NCI-H2081 treated with DMSO at 0.1 percent for 48 hours (cell line): ENCODE measurements at places on chromosomes 6 and 20.
A peak's percentile ranks its signal among the peaks of the same experiment; 100 is the strongest.

- DNase-seq = no peak
Observed at GRCh38 chr6:130239755-130240154, 17.0 kb upstream of the SAMD3 start.

GRCh38 chr20:43681468-43681942, 14.6 kb downstream of the MYBL2 start:
- no peak for DNase-seq

- no peak for DNase-seq
Observed at GRCh38 chr6:107620732-107621131, 130.8 kb downstream of the SOBP start.

GRCh38 chr20:35629427-35630145, 14.0 kb downstream of the SPAG4 start:
- no peak for DNase-seq

DNA sequence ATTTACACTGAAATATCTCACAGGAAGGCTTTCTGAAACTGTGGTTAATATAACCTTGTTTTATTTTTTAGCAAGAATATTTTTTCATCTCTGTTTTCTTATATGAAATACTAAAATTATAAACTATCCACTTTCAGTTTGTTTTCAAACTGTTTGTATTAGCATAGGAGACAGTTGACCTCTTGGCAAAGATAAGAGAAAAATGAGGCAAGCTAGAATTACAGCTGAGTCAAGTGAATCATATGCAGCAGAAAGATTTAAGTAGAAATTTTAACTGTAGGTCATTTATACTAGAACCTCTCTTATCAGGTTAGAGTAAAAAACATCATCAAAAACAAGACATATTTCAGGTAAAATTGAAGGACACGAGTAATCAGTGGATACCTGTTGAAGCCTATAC, 792.6 kb downstream of the PHF3 start:
- no peak for DNase-seq

DNA sequence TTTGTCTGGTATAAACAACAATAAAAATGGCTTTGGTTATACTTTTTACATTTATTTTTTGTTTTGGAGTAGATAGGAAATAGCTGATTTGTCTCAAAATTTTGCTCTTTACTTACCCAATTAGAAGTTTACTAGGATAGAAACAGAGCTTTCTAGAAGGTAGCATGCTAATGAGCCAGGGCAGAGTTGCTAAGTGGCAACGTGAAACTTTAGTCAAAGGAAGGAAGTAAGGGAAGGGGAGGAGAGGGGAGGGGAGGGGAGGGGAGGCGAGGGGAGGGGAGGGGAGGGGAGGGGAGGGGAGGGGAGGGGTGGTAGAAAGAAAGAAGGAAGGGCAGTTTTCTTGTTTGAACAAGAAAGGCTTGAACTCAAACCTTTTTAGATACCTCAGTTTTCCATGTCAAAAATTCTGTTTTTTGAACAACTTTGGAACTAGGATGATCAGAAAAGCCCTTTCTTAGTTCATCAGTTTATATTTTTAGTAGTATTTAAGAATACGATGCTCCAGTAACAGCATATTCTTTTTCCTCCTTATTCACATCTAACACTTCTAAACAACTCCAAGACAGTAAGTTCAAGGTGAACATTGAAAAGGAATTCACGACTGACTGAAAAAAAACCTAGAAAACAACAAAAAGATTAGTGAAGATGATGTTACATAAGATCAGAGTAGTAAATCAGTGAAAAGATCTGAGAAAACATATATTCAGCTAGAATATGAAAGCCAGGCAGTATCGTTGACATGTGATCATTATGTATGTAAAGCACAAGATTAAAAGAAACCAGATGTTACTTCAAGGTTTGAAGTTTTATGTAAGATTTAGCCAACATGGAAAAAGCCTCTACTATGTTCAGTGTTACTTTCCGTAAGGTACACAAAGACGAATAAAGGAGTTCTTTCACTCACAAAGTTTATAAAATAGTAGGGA, 263.4 kb downstream of the ARHGAP18 start:
- DNase-seq = no peak

GRCh38 chr20:22402550-22402949, 181.8 kb downstream of the FOXA2 start:
- peak; percentile 68 for DNase-seq

DNA sequence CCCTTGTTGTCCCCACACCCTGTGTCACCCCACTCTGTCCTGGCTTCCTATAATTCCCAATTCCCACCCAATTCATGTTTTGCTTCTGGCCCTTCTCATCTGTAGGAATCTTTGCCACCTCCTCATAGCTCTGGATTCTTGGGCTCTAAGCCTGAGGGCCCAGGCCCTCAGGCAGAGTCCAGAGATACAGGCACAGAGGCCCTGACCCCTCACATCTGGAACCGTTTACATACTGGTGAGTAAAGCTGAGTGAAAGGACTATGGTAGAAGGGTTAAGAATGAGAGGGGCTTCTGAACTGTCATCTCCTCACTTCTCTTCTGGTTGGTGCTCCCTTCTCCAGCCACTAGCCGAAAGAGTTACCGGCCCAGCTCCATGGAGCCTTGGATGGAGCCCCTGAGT, 13.6 kb downstream of the PRRC2A start:
- DNase-seq = no peak

DNA sequence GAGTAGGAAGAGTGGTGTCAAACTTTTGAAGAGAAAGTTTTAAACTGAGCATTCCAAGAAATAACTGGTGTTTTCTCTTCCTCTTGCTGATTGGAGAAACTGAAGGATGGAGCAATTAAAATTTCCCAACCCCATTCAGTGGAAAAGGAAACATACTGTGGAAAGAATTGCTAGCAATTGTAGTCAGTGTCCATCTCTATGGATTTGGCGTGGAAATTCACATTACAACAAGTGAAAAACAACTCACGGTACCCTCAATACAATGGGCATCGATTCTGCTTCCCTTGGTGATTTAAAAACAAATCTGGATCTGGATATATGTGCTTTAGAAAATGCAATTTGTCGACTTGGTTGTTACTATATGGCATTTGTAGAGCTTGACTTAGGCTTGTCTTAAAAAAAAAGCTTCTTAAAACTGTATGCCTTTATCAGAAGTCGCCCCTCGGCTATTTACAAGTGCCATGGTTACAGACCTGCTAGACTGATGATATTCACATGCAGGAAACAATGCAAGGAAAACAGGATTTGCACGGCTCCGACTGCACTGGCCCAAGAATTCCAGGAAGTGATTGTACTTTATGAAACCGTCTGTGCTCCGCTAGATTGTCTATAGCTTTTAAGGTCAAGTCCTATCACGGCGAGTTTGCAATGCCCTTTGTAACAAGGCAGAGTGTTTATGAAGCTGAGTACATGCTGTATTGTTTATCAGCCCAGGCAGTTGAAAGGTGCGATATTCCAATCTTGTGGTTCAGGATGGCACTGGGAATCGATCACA, 131.7 kb upstream of the PHACTR1 start:
- no peak for DNase-seq

DNA sequence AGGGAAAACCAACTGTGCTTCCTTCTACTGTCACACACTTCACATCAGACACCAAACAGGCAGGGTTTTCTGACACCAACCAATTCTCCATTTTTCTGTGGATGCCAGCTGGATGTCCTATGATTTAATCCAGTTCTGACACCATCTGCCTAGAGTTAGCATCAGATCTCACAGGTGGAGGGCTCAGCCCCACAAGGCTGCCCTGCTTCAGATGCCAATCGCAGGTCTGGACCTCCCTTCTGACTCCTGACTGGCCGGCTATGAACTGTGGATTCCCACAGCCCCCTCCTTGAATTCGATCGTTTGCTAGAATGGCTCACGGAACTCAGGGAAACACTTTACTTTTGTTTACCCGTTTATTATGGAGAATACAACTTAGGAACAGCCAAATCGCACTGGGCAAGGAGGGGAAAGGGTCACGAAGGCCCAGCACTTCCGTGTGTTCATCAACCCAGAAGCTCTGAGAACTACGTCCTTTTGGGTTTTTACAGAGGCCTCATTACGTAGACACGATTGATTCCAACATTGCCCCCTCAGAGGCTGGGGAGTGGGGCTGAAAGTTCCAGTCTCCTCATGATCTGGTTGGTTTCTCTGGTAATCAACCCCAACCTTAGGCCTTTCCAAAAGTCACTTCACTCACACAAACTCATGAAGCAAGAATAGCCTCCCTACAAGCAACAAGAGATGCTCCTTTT, 25.4 kb upstream of the MAS1 start:
- DNase-seq = no peak

DNA sequence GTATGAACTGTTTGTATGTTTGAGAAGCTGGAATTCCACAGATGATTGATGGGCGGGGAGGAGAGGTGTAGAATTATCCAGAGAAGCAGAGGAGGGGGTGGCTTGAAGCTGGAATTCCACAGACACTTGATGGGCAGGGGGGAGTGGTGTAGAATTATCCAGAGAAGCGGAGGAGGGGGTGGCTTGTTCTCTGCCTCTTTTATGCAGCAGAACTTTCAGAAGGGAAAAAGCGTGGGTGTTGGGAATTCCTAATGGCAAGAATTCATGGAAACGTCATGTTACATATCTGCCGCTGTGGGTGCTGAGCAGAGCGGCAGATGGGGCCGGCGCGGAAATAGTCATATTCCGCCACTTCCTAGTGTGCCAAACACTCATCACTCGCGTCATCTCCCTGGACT, 167.9 kb upstream of the KCNG1 start:
- no peak for DNase-seq

GRCh38 chr20:46398963-46399362, 7.5 kb downstream of the ELMO2 start:
- DNase-seq = no peak

DNA sequence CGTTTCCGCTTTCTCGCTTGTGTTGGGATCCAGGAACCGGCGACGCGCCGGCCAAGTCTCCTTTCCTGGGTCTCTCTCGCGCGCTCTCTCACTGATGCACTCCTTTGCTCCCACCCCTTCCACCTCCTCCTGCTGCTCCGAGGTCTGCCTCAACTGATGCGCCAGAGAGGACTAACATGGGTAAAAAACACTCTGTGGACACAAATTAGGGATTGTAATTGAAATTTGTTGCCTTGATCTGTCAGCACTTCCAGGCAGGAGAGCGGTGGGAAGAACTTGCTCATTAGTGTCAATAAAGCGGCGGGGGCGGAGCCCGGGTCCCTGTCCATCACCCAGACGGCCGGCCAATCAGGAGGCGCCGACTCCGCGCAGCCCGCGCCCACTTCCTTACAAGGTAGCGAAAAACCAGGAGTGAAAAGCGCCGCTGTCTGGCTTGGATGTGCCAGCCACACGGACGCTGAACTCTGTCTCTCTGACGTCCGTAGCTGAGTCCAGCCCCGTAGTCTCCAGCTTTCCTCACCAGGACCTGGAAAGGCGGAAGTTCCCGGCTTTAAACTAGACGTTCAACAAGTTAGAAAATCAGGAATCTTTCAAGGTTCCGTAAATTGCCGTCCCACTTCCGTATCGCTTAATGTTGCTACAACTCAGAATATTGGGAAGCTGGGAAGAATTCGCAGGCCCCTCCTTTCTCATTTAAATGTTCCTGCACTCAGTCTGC, at the start of gene TBX18:
Gene TBX18 (minus strand): TSS at position 267 of the 718 bp plus-strand sequence. CDS start 417 bp downstream, outside the sequence.
- DNase-seq = peak; percentile 81

DNA sequence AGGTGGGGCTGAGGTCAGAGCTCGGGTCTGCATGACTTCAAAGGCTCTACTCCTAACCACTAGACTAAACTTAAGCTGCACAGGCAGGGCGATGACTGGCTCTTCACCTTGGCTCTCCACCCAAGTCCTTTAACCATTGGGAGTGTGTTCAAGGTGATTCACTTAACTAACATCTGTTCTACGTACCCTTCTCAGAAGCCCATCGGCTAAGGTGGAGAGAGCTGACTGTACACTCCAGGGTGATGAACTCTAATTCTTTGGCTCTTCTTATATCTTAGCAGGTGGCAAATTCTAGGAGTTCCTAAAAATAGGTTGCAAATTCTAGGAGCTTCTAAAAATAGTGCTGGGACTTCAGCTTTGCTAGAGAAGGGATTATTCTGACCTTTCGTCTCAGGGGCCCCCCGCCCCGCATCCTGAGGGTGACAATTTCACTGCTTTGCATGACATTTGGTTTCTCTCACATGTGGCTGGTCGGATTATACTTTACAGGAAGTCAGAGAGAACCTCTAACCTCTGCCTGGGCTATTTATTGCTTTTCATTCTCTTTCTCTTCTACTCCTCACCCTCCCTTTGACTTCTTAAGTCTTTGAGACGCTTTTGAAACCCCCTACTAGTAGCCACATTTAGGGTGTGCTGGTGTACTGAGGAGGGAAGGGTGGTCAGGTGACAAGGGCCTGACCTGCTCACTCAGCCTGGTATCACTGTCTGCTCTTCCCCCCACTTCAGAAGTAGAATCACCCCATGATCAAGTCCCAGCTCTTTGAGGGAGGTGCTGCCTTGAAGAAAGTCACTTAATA, 55.5 kb downstream of the PRDM1 start:
- no peak for DNase-seq

DNA sequence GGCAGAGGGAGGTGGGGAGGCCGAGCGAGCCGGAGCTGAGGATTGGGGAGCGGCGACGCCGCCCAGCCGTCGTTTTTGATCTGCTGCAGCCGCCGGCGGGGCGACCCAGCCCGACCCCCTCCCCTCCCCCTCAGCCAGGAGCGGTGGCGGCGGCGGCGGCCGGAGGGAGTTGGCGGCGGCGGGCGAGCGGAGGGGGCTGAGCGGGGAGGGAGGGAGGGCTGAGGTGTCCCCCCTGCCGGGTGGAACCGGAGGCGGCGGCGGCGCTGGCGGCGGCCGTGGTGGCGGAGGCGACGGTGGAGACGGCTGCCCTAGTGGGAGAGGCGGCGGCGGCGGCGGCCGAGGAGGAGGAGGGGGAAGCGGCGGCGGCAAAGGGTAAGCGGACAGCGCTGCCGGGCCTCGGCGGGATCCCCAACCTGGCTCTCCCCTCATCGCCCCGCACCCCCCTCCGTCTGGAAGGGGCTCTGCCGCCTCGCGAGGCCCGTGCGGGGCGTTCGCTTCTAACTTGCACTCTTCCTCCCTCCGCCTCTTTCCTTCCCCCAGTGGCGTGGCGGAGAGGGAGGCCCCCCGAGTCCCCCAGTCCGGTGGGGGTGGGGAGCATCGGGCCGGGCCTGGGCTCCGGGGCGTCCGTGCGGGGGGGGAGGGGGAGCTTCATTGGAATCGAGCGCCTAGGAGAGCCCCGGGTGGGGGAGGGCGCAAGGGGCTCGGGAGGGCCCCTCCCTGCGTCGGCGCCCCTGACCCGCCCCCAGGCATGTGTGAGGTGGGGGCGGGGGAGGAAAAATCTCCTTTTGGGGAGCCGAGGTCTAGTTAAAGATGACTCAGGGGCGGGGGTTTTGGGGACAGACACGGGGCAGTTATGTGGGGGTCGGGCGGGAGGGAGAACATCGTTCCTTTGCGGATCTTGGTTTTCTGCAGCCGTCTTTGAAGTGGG, at the start of gene TAB2:
Gene TAB2 (plus strand): TSS at position 69 of the 928 bp plus-strand sequence. CDS start 52,286 bp downstream, outside the sequence.
- no peak for DNase-seq

- no peak for DNase-seq
Observed at GRCh38 chr6:34145161-34146020, 496 bp downstream of the GRM4 start.

GRCh38 chr20:20303320-20303719, 64.6 kb upstream of the INSM1 start:
- DNase-seq = no peak

GRCh38 chr6:18400831-18401446, 13.8 kb downstream of the RNF144B start:
- no peak for DNase-seq

- no peak for DNase-seq
Observed at GRCh38 chr20:20207872-20208271, 155.5 kb downstream of the CFAP61 start.

- DNase-seq = no peak
Observed at GRCh38 chr6:50239853-50240252, 190.1 kb upstream of the DEFB112 start.

GRCh38 chr6:74939721-74940620, 265.9 kb downstream of the COL12A1 start:
- DNase-seq = no peak
